ENCODE measurements at places on chromosomes 2 and 18.
A peak's percentile ranks its signal among the peaks of the same experiment; 100 is the strongest.

DNA sequence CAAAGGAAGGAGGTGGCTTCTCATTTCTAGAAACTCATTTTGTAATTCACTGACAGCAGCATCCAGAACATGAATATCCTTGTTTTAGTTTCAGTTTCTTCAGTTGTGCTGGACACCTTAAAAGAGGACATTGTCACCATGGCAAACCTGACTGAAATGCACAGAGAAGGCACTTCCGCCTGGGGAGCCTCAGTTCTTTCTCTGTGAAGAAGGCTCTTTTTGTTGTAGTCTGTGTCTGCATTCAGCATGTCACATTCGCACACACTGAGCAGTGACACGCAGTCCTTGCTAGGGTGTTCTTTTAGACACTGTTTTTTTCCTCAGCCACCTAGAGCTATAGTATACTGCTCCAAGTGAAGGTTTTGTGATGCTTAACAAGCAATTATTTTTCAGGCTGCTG, 9.5 kb upstream of the RPRM start:
- DNase-seq: no peak

DNA sequence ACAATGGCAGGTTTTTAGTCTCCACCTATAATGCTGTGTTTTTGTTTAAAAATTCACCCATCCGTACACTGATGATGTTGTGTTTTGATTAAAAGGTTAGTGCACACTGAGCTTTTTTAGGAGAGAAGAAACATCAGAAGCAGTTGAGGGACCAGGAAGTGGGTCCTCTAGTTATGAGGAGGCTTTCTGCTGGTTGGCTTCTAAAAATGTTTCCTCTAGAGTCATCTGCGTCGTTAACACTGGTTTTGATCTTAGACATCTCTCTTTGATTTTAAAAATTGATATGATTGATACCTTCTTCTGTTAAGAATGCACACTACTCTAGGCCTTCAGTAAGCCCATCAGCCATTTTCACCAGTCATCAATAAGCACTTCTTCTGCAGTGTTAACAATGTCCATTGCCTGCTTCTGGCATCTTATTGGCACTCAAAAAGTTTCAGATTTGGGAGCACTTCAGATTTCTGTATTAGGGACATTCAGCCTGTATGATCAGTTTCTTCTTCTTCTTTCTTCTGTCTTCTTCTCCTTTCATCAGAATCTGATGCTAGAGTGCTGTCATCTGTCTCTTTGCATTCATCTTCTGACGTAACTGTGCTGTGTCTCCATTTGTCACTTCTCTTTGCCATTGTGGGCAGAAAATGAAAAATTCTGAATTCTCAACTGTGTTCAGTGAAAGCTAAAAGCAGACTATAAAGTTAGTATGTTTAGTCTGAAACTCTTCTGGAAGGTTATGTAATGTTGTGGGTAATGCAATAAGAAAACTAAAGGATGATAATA, 56.3 kb downstream of the PHLPP1 start:
- no peak for DNase-seq

GRCh38 chr2:196718419-196719109, 79.0 kb downstream of the CCDC150 start:
- no peak for DNase-seq

GRCh38 chr2:28452534-28453081, 43.3 kb upstream of the PLB1 start:
- DNase-seq: peak; percentile 85

DNA sequence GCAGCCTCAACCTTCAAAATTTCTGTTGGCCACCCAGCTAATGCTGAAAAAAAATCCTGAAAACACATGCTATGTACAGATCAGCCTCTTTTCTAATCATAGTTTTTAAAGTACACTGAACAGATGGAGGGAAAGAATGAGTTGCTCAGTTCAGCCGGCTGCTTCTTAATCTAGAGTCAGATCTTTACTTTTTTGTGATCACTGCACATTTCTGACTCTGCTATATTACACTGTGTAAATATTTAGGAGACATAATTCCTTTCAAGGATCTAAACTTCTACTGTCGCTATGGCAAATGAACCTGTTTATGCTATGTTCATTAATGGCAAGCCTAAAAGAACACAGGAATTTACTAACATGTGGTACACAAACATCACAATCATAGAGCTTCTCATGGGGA, 114.2 kb downstream of the SRBD1 start:
- no peak for DNase-seq

GRCh38 chr18:24837066-24837465, 376.6 kb downstream of the HRH4 start:
- no peak for DNase-seq

DNA sequence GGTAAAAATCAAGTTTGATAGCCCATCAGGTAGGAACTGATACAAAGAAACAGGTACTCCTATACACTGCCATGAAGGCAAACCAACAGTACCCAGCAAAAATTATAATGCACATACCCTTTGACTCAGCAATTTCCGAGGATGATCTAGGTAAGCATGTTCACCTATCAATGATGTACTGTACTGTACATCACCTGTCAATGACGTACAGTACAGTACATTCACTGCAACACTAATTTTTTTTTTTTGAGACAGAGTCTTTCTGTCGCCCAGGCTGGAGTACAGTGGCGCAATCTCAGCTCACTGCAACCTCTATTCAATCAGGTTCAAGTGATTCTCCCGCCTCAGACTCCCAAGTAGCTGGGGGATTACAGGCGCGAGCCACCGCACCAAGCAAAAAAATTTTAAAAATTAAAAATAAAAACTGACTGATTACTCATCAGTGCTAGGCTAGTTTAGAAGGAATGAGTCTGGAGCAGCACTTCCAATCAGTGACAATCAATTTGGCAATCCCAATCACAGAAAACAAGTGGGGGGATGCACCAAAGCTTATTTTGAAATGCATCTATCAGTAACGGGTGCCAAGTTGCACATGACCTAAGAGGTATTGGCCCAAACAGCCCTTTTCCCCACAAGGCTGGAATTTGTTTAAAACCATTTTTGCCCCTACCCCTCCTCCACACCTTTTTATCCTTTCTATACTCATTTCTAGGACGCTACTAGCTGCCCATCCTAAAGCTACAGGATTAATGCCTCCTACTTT, 8.2 kb downstream of the SRSF7 start:
- no peak for DNase-seq

DNA sequence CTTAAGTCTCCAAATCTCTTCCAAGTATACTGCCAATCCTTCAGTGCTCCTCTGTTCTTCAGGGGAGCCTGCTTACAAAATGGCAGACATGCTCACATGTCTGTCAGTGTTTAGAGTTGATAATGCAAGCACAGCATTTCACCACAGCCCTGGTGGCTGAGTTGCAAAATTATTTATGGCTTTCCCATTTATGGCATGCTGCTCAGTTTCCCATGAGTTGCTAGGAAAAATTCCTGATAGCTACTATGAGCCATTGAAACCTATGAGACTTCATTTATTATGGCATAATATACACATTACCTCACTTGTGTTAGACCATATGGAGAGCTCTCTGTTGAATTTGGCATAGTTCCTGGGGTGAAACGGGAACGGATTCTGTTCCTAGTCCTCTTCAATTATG, 448.7 kb upstream of the TCF4 start:
- DNase-seq: no peak

DNA sequence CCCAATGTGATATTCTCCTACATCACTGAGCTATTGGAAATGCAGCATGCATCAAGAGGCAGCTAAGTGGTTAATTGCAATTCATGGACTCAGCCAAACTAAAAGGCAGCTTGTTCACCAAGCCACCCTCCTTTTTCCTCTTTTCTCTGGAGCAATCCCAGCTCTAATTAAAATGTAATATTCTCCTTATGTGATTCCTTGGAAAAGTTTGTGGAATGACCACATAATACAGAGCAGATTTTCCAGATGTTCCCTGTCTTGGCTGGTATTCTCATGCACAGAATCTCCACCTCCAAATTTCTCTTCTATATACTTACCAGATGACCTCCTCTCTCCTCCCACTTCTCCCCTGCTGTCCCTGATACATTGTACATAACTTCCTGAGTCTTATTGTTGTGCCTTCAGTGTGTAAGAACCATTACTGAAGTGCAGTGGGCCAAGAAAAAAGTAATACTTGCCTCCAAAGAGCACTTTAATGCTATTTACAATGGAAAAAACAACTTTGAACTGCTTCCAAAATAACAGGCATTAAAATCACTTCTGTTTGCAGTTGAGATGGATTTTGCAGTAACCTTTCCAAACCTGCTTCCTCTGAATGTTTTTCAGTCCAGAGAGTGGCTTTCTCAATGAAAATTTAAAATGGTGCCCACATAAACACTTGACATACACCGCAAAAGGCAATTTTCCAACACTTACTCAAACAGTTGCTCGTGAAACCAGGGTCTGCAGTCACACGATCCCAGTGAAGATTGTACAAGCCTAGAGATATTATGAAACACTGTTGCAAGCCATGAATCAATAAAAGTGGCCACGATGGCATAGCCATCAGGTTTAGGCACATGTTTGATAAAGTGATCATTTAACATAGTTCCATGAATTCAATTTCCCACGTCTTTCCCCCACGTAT, 258.0 kb downstream of the MTX2 start:
- no peak for DNase-seq

- DNase-seq: no peak
Observed at GRCh38 chr2:28764909-28765711, 13.5 kb downstream of the PPP1CB start.

GRCh38 chr2:11411768-11412448, 54.1 kb downstream of the E2F6 start:
- peak; percentile 53 for DNase-seq

DNA sequence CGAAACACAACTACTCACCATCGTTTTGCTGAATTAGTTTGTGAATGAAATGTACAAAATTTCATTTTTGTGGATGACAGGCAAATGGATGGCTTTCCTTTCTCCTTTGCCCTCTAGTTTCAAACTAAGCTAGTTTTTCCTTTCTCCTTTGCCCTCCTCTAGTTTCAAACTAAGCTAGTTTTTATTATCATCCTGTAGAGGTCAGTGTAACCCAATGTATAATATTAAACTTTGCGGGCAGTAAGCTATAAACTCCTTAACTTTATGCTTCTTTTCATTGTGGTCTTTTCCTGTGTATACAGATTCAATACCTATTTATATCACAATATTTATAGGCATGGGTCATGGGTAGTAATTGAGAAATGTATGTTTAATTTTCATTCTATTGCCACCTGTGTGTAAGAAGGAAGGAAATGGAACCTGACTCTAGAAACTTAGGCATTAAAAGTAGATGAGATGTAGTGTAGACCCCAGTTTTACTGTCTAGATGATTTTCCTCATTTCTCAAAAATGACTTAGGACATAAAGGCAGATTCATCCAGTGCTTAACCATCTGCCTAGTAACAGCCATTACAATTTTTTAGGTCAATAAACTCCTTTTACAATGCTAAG, 58.1 kb downstream of the MAP3K19 start:
- DNase-seq: no peak

GRCh38 chr2:170820757-170821530, 4.3 kb downstream of the GAD1 start:
- DNase-seq: no peak

DNA sequence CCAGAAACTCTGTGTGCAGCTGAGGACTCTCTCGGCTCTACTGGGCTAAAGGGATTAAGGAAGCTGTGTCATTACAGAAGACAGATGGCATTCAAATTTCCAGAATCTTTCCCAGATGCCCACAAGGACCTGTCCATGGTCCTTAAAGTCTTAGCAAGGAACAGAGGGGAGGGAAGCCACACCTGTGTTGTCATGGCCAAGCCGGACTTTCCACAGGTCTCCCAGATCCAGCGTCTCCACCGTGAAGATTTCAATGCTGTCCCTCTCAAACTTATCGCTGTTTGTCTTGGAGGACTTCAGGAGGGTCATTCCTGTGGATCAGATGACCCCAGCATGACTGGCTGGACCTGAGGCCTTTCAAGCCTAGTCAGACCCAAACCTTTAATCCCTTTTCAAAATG, 114.5 kb downstream of the LOXHD1 start:
- peak; percentile 12 for DNase-seq

- no peak for DNase-seq
Observed at GRCh38 chr2:74806920-74807319, 27.0 kb upstream of the HK2 start.

DNA sequence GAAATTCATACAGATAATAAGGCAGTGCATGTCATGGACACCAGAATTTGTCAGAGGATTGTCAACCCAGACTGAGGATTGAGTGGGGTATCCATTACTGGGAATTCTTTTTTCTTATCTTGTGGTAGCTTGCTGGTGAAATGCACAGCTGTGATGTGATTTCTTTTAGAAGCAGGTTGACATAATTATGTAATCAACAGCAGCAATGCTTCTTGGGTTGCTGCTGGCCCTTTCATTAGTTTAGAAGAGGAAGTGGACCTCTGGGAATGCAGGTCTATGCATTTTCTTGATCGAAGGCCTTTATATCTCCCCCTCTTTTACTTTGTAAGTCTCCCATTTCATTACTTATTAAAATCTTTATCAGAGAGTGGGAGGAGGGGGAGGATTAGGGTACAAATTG, 319.9 kb downstream of the AGPS start:
- no peak for DNase-seq

DNA sequence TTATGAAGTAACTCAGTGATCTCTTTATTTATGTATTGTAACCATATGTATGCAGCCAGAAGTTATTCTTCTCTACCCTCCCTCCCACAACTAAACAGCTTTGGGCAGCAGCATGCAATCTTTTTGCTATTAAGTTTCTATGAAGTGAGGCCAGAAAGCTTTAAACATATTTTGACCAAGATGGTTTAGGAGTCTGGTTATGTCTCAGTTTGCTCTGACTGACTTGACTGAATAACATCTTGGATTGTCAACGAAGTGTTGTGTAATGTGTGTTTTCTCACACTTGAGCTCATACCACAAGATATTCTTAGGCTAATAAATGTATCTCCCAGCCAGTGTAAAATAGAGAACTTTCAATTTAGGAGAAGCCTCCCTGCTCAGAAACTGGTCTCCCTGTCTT, 104.3 kb downstream of the TTC27 start:
- DNase-seq: no peak

DNA sequence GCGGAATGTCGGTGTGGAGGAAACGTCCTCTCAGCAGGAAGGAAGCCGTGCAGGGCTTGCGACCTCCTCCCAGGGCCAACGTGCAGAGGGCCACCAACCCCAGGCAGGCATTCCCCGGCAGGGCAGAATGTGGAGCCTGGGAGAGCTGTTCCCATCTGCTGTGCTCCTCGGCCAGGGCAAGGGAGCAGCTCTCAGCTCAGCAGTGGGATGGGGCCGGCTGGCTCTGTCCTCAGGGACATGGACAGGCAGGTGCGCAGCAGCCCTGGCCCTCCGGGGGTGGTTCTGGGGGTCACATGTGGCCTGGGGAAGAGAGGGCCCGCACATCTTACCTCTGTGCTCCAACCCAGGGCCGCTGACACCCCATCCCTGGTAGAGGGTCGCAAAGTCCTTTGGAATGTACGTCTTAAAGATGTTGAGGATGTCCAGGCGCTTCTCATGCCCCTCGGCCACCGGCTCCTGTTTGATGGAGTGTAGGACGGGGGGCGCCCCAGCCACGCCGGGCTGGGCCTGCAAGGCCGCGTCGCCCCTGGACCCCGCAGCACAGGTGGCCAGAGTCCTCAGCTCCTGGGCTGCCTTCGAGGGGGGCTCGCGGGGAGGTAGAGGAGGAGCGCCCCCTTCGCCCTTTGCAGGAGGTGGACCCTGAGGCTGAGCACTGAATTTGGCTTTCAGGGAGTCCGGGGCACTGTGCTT, 116.4 kb downstream of the ZNF516 start:
- no peak for DNase-seq

GRCh38 chr2:26144953-26145680, 27.8 kb upstream of the GAREM2 start:
- peak; percentile 73 for DNase-seq
